ENCODE measurements at places on chromosomes 2 and 18.

- no peak for DNase-seq
These were observed 6.4 kb upstream of the SP9 start for GRCh38 chr2:174328114-174328960.

- no peak for DNase-seq
These were observed 29.9 kb downstream of the ROCK2 start for GRCh38 chr2:11314487-11314886.

GRCh38 chr2:143489145-143489544 is 359.9 kb downstream of the ARHGAP15 start:
- DNase-seq, result no peak

- DNase-seq, result no peak
These were observed 23.6 kb upstream of the INHBB start for GRCh38 chr2:120322329-120322728.

DNA sequence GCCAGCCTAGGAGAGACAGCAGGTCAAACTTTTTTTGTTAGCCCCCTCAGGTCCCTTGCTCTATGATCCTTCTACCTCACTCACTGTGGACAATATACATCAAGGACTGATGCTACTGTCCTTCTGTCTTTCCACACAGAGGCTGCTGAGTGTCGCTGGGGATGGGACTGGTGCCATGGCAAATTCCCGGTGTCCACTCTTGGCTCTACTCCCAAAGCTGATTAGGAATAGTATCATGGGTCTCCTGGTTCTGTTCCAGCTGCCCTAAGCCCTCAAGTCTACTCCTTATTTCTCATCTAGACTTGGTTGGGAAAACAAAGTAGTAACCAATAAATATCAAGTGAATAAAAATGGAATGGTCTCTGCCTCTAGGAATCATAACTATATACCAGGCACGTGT is 441.3 kb downstream of the TGIF1 start:
- no peak for DNase-seq

DNA sequence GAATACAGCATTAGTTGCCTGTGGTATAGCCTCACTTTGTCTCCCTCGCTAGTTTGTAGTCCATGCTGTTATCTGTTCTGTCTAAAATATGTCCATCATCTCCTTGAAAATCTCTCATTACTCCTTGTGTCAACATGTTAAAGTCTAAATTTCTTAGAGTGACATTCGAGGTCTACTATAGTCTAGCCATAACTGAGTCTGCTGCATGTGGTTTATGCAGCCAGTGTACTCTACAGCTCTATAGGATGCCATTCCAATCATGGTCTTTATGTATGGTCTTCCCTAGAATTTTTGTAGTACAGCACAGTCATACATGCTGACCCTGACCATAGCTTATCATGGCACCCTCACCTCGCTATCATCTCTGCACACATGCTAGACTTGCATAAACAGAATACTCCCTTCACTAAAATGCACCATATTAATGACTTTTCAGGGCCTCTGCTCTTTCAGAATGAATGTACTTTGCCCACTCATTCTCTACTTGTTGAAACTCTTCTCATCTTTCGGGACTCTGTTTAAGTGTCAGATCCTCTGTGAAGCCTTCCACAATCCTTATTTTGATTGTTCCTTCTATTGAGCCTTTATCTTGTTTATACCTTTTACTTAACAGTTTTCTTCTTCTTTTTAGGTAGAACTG is 12.8 kb downstream of the TANK start:
- peak; percentile 4 for DNase-seq

DNA sequence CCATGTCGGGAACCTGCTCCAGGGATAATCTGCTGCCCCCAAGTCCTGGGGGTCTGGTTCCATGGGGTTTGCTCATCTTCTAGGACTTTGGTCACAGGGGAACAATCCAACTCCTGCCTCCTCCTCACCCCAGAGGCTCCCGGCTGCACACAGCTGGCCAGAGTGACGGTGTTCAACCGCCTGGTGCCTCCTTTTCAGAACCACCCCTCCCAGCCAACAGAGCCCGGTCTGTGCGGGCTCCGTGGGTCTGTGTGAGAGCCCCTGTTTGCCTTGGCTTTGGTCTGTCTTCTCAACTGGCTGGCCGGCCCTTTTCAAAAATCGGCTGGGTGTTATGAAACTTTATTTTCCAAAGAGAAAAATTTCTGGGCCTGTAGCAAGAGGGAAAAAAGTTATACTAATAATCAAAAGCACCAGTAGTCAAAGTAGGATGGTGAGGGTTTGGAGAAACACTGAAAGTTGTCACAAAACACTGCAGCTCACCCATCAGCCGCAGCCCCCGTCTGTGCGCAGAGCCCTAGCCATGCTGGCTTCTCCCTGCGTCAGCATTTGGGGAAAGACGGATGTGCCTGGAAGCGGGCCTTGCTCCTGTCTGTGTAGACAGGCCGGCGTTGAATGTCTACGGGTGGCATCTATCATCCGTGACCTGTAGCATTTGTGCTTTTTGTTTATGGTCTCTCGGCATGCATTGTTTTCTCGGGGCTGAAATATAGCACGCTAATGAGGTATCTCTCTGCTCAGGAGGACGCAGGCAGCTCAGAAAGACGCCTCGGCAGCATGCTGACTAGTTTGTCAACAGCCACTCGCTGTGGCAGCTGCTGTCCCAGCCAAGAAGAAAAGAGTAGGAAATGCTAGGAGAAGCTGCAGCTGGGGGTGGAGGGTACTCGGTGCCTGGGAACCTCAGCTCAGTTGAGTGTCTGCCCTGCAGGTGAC is 138.6 kb downstream of the GLI2 start:
- DNase-seq, result no peak

- DNase-seq, result no peak
These were observed 60.5 kb downstream of the CDH2 start for GRCh38 chr18:28116461-28116860.

DNA sequence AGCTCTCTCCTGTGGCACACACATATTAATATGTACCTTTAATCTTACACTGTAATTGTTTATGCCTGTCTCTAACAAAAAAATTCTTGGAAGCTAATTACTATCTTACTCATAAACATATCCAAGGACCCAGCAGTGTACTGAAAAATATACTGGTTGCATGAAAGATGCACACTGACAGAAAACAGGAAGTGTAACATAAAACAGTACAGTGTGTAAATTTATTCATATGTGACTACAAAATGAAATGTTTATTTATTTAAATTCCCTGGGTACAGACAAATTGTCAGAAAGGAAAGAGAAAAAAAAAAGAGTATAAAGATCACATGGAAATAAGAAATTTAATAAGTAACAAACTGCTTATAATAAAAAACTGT is 28.5 kb downstream of the TMEM131 start:
- no peak for DNase-seq

DNA sequence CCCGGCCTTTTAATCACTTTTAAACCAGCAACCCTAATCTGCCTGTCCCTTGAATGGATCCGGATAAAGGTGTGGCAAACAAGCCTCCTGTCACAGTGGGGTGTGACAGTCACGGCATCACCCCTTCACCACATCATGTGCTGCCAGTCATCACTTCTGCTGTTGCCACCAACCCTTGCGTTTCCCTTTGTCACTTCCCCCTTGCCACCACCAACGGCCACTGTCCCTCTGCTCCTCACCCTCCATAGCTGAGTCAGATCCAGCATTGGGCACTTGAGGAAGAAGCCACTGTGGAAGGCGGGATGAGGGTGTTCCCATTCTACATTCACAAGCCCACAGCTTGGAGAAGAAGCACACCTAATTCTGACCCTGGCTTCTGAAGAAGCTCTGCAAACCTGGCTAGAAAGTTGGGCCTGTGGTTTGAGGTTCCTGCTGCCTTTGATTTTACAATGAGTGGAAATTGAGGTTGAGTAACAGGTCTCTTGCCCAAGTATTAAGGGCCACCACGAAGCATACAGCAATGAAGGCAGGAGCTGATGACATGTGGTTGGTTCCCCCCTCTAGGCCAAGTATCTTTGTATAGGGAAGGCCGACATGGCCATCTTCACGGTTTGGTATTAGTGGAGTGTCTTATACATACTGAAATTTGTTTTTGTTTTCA is 22.9 kb upstream of the DARS1 start:
- DNase-seq, result peak; percentile 11

DNA sequence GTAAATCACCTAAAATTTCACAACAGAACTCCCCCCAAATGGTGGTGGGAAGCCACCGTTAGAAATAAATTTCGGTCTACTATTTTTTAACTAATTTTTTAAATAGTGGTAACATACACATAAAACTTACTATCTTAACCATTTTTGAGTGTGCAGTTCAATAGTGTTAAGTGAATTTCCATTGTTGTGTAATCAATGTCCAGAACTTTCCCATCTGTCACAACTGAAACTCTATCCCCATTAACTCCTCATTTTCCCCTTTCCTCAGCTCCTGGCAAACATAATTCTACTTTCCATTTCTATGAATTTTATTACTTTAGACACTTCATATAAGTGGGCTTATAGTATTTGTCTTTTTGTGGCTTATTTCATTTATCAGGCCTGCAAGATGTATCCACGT is 34.1 kb upstream of the HNMT start:
- no peak for DNase-seq

- no peak for DNase-seq
These were observed 152.4 kb upstream of the NCK2 start for GRCh38 chr2:105592288-105592687.

- DNase-seq, result no peak
These were observed 304.8 kb upstream of the FSIP2 start for GRCh38 chr2:185433824-185434223.

GRCh38 chr18:32333781-32334180 is 136.9 kb downstream of the GAREM1 start:
- no peak for DNase-seq

- DNase-seq, result no peak
These were observed 42.5 kb downstream of the HRH4 start for GRCh38 chr18:24502667-24503523.

DNA sequence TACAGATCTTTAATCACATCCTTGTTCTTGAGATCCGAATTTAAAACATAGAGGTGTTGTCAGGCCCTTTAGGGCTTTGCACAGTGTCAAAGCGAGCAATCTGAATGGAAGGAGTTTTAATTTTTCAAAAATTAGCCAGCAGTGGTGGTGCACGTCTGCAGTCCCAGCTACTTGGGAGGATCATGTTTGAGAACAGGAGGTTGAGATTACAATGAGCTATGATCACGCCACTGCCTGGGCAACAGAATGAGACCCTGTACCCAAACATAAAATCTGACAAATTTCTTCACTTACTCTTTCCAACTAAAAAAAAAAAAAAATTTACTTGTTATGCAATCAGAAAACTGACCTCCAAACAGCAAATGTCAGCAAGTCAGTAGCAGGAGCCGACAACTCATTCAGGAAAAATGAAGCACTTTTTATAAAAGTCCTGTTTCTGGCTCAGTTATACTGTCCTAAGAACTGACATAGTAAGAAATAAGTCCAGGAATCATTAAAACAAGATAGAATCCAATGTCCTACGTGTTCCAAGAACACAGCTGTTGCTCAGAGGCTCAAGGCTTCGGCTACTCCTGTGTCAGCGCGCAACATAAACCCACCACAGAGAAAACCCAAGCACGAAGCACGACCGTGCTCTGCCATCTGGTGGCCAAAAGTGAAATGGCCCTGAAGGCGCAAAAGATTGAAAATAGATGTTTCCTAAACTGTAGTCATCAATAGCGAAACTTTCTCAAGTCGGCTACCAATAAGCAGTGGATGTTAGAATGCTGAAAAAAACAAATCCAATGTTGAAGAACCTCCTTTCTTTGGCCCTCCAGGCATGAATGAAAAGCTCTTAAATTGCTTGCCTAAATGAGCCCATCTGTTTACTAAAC is 138.1 kb downstream of the INO80D start:
- peak; percentile 34 for DNase-seq

GRCh38 chr2:240320204-240320993 is 115.1 kb upstream of the GPC1 start:
- DNase-seq, result no peak

DNA sequence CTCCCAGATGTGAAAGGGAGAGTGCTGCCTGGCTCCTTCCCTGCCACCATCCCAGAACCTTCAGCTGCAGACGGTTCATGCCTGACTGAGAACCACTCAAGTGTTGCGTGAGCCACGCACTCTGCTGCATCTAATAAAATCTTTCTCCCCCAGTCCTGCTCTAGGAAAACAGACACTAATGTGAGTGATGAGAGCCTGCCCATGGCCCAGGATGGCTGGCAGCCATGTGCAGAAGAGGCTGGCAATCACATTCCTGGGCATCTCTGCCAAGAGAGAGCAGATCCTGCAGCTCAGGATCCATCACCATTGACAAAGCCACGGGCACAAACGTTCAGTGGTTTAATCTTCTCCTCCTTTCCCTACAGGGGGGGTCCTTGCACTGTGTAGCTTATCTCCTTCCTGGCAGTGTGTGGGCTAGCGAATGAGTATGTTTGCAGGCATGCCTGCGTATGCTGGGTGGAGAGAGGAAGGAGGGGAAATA is 477.5 kb downstream of the SLC4A3 start:
- no peak for DNase-seq

DNA sequence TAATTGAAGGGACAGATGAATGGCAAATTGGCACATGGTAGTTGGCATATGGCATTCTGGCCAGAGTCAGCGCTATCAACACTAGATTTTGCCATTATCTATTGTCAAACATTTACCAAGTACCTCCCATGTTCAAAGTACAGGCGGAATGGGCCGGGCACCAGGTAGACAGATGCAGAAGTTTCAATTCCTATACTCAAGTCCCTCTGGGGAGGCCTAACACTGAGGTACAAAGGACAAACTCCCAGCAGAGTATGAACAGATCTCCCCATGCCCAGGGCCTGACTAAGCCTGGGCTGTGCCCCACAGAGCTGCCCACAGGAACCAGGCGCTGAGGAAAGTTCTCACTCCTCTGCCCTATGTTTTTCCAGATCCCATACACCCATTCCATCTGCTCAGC is 257.5 kb upstream of the KLHL29 start:
- DNase-seq, result no peak

DNA sequence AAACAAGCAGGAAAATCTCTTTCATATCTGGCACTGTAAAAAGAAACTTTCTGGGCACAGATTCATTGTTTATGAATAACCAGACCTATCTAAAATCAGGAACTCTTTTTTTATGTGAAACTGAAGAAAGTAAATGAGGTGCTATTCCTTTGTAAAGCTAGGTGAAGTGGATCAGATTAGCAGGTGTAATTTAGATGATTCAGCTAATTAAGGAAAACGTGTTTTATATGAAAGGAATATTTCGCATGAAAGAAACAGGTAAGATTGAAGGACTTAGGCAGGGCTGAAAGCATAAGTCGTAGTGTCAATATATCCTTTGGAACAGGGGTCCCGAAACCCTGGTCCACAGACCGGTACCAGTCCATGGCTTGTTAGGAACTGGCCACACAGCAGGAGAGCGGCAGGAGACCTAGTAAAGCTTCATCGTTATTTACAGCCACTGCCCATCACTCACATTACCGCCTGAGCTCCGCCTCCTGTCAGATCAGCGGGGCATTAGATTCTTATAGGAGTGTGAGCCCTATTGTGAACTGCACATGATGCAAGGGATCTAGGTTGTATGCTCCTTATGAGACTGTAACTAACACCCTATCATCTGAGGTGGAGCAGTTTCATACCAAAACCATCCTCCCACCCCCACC is 20.3 kb upstream of the XIRP2 start:
- no peak for DNase-seq

GRCh38 chr2:171793691-171794678 is 100.1 kb downstream of the SLC25A12 start:
- DNase-seq, result no peak

GRCh38 chr2:26300234-26300925 is 45.6 kb upstream of the SELENOI start:
- peak; percentile 14 for DNase-seq

- no peak for DNase-seq
These were observed 352.6 kb upstream of the CWC22 start for GRCh38 chr2:180359522-180360282.

GRCh38 chr2:24749069-24749691 is 44.0 kb downstream of the PTRHD1 start:
- no peak for DNase-seq

GRCh38 chr18:71011389-71011788 is 722.5 kb downstream of the SOCS6 start:
- DNase-seq, result no peak

GRCh38 chr2:134736167-134736880 is 17.5 kb upstream of the TMEM163 start:
- no peak for DNase-seq

Measured in activated CD4-positive, alpha-beta T cell treated with anti-CD3 and anti-CD28 coated beads for 24 hours (primary cell).